ENCODE measurements at places on chromosomes 2 and 18.

DNA sequence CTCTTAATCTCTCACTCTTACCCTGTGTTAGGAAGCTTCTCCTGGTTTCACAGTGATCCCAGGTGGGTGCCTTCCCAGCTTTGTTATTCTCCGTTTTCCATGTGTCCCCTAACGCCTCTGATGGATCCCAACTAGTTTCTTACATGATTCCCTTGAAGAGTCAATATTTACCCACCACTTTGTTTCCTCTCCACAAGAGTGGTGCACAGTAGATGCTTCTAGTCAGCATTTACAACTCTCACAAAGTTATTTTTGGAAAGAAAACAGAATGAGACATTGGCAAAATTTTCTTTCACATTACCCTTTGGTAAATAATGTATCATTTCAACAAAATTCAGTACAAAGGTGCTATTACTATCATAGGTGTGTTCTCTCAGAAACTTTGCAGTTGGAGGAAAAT, 1611.1 kb upstream of the ZEB2 start:
- no peak for DNase-seq

DNA sequence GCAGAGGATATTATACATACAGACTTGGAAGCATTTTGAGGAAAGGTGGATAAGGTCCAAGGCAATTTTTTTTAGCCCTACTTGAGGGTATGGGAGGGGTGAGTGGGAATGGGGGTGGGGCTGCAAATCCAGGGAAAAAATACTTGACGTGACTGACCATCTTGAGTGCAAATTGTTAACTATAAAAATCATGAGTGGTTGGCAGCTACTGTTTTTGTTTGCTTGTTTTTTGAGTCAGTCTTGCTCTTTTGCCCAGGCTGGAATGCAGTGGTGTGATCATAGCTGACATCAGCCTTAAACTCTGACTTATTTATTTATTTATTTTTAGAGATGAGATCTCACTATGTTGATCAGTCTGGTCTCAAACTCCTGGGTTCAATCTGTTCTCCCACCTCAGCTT, 458.8 kb downstream of the PIK3C3 start:
- no peak for DNase-seq

- no peak for DNase-seq
These were observed 85.4 kb upstream of the ATG16L1 start for GRCh38 chr2:233165895-233166661.

GRCh38 chr18:12401881-12402280, 5.8 kb upstream of the PRELID3A start:
- DNase-seq: no peak

GRCh38 chr2:6664332-6665061, 201.2 kb downstream of the CMPK2 start:
- DNase-seq: no peak

GRCh38 chr2:75560022-75560767, 544 bp downstream of the EVA1A start:
- DNase-seq: no peak

Measured in Ammon's horn (tissue), 1 donor.